Effector memory CD8-positive, alpha-beta T cell (primary cell): ENCODE measurements at places on chromosomes 3 and 15.

GRCh38 chr15:31831596-31831995 lies 198.7 kb upstream of the CHRNA7 start:
- no peak for DNase-seq

- DNase-seq = no peak
These were observed 23.5 kb downstream of the TSEN2 start for GRCh38 chr3:12507591-12508281.

- no peak for DNase-seq
These were observed 43.1 kb downstream of the COL8A1 start for GRCh38 chr3:99681512-99681911.

DNA sequence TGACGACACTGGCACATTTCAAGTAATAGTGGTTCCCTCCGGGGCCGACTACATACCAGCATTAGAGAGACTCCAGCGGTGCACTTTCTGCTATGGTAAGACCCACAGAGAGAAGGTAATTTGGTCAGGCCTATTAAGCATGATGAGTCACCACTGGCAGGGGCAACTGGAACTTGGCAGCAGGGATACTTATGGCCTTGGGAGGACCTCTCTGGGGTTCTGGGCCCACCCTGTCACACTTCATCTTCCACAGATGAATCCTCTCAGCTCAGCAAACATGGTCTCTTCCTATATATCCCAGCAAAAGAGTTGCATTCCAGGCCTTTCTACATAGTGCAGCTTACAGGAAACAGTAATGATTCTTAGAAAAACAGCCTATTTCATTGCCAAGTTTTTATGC lies 88.0 kb downstream of the PIK3R4 start:
- DNase-seq = no peak

DNA sequence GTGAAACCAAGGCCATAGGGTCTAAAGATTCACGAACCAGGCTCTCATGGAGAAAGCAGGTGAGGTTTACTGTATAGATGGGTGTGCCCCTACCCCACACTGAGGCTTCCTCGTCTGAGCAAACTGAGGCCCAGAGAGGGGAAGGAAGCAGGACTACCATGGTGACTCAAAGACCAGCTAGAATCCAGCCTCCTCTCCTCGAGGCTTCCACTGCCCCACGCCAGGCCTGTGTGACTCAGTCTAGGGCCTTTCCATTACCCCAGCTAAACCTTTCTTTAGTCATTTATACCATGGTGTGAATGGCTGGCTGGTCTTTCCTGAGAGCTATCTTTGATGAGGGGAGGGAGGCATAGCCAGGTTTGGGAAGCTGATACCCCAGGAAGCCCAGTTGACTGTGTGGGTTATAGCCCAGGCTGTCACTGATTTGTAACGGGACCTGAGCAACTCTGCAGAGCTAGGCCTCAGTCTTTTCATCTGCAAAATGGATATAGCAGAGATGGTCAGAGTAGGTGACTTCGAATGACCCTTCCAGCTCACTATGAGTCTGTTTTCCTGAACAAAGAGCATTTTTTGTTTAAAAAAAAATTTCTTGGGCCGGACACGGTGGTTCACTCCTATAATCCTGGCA lies 3.0 kb upstream of the RHO start:
- DNase-seq = no peak

DNA sequence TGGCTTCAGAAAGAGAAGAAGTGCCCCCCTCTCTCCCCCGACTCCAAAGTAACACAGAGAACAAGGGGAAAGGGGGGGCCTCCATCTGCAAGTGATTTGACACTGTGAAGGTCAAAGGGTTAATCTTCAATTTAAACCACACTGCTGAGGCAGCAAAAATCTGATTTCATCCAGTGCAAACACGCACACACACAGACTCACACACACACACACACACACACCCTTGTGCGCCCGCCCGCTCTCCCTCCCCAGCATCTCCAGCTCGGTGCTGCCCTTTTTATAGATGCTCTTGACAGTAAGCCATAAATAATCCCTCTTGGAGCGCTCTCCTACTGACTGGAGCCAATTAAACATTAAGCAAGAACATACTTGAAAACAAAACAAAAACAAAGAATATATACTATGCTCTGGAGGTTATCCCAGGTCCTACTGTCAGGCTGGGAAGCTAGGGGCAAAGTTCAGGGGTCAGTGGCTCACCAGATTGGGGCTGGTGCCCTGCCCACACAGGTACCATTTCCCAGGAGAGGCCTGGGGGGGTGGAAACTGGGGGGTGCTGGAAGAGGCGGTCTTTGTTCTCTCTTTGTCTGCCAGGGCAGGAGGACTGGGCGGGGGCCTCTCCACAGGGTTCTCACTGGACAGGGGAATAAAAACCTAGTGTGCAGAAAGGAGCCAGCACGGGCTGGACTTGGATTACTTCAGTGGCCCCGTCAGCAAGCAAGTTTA lies 16.3 kb downstream of the BMF start:
- no peak for DNase-seq

GRCh38 chr3:153652076-153652475 lies 469.1 kb upstream of the ARHGEF26 start:
- DNase-seq = no peak

- no peak for DNase-seq
These were observed 6.1 kb downstream of the ATG3 start for GRCh38 chr3:112555535-112556170.

GRCh38 chr3:179695672-179696313 lies 43.0 kb downstream of the USP13 start:
- no peak for DNase-seq

DNA sequence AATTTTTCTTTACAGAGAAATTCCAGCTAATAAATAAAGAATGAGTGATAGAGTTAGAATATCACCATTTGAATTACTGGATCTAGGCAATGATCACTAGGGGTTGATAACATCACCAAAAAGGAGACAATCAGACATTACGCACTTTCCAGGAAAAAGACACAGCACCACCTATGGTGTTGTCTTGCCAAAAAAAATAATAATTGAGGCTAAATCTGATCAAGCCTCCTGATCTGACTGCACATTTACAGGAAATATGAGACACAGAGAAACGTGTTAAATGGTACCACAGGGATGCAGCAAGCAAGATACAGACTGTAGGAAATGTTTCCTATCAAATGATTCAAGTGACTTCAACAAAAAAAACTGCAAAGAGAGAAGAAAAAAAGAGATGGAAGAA lies 92.8 kb downstream of the EOMES start:
- DNase-seq = no peak

DNA sequence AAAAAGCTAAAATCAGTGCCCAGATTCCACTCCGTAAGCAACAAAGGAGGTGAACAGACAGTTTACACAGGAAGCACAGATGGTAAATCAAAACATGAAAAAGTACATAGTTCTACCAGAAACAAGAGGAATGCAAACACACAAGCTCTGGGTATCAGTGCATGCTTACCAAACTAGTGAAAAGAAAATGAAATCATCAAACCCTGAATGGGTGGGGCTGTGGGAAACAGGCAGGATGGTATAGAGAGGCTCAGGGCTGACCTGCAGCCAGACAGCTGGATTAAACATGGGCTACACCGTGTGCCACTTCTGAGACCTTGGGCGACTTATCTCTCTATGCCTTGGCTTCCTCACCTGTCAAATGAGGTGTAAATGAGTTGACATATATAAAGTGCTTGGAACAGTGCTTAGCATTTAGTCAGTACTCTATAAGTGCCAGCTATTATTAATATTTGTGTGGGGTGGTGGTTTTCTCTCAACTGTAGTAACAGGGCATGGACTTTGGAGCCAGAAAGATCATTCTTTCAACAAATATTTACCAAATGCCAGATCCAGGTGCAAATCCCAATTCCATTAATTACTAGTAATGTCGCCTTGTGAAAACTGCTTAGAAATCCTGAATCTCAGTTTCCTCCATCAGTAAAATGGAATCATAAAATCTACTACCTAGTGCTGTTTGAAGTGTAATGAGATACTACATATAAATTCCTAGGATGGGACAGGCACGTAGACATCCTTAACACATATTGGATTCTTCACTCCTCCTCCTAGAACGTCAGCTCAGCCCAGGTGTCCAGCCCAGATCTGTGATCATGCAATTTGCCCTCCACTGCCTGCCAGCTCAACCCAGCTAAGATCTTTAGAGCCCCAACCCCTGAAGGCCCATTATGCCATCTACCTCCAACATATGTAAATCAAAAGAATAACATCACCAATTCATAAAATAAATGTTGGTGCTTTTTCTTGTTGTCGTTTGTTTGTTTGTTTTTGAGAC lies 55.5 kb upstream of the SMAD3 start:
- no peak for DNase-seq

DNA sequence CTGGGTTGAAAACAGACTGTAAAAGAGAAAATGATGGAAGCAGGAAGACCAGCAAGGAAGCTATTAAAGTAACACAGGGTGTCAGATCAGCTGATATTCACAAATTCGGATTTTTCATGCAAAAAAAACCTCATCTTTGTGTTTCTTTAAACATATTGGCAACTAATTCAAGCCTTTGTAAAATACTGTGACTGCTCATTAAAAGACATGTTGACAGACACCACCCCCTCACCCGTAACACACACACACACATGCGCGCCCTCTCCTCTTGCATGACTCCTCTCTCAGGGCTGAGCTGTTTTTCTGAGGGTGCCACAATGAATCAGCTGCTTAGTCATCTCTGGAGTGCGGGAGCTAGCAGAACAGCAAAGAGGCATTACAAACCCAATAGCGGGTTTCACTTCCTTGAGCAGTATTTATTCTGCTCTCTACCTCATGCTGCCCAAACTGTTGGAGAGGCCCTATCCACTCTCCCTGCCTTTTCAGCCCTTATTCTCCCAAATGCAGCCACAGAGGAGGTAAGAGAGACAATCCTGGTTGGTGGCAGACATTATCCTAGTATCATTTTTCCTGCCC lies 35.8 kb upstream of the CCDC80 start:
- DNase-seq = peak; percentile 60

DNA sequence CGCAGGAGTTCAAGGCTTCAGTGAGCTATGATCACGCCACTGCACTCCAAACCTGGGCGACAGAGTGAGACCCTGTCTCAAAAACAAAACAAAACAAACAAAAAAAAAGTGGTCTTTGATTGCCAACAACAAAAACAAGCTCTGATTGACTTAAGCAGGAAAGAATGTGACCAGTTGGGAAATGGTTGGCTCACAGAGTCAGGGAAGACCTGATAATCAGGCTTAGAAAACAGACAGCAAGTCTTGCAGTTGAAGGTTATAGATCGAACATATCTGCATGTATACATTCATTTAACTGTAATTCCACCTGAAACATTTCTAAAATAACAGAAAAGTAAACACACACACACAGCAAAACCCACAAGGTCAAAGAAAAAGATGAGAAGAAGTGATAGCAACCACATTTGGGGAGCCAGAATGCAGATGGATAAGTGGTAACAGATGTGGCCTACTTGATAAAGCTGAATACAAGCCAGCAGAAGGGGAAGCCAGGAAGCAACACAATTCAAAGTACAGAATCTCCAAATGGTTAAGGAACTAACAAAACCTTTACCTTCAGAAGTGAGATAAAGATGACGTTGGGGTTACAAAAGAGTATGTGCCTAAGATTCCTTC lies 699.9 kb upstream of the ZNF385D start:
- no peak for DNase-seq

DNA sequence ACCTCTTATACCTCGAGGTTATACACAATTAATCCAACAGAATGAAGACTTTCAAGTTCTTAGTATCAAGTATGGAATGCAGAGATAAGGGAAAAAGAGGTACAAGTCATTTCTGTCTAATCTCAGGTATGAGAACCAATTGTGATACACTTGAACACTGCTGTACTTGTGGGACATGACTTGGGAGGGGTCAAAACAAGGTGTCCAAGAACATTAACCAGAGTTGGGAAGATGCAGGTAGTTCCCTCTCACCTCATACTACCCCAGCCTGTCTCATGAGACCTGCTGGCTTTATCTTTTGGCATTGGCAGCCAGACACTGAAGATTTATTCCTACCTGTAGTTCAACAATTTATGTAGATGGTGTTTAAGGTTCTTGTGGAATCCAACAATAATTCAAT lies 209.7 kb downstream of the NR1D2 start:
- DNase-seq = no peak

- DNase-seq = no peak
These were observed 40.1 kb downstream of the ANAPC13 start for GRCh38 chr3:134445636-134446035.

DNA sequence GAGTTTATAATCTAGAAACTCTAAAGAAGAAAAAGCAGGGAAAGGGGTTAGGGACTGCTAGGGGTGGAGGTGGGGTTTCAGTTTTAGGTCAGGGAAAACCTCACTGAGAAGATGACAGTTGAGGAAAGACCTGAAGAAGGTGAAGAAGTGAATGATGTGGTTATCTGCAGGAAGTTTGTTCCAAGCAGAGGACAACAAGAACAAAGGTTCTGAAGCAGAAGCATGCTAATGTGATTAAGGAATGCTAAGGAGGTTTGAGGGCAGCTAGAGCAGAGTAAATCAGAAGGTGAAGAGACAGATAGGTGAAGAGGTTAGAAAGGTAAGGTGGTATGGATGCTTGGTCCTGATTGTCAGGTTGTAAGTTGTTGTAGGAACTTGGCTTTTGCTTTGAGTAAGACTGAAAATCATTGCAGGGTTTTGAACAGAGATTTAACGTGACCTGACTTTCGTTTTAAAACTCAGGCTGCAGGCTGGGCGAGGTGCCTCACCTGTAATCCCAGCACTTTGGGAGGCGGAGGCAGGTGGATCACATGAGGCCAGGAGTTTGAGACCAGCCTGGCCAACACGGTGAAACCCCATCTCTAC lies 8.6 kb downstream of the OXSR1 start:
- DNase-seq = no peak

GRCh38 chr3:21645121-21645897 lies 105.7 kb downstream of the ZNF385D start:
- DNase-seq = no peak

- no peak for DNase-seq
These were observed 255.8 kb downstream of the SLCO3A1 start for GRCh38 chr15:92109191-92109873.

DNA sequence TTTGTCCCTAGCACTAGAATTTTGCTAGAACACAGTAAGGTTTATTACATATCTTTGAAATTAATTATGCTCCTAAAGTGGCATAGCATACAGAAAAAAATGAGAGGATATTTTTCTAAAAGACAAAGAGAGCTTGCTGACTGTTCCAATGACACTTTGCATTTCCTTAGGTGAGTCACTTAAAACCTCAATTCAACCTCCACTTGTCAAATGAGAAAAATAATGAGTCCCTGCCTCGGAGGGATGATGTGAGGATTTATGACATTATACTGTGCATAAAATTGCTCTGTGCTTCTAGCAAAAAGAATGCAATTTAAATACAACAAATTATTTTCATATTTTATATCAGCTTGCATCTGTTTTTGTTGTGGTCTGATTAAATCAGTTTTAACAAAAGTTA lies 1417.0 kb upstream of the ALCAM start:
- DNase-seq = no peak

- DNase-seq = no peak
These were observed 4.3 kb upstream of the LTF start for GRCh38 chr3:46468753-46469600.

GRCh38 chr15:66803182-66803729 lies 101.2 kb downstream of the SMAD6 start:
- DNase-seq = no peak
